ENCODE measurements at places on chromosomes 7 and 10.

- DNase-seq, result no peak
These were observed 313.0 kb upstream of the NPVF start for GRCh38 chr7:25541094-25541821.

DNA sequence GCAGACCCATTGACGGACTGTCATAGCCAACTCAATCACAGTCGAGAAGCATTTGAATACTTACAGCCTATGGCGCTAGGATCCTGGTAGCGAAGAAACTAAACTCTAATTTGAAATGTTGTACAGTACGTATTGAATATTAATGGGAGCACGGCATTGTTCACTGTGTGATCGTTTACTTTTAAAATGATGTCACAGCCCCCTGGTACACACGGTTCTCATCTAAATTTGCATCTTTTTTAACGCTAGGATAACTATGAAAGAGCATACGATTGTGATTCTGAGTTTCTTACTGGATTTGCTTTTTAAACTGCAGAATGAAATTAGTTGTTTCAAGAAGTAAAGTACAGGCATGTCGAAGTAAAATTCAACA lies 895 bp upstream of the NAPEPLD start:
- no peak for DNase-seq

DNA sequence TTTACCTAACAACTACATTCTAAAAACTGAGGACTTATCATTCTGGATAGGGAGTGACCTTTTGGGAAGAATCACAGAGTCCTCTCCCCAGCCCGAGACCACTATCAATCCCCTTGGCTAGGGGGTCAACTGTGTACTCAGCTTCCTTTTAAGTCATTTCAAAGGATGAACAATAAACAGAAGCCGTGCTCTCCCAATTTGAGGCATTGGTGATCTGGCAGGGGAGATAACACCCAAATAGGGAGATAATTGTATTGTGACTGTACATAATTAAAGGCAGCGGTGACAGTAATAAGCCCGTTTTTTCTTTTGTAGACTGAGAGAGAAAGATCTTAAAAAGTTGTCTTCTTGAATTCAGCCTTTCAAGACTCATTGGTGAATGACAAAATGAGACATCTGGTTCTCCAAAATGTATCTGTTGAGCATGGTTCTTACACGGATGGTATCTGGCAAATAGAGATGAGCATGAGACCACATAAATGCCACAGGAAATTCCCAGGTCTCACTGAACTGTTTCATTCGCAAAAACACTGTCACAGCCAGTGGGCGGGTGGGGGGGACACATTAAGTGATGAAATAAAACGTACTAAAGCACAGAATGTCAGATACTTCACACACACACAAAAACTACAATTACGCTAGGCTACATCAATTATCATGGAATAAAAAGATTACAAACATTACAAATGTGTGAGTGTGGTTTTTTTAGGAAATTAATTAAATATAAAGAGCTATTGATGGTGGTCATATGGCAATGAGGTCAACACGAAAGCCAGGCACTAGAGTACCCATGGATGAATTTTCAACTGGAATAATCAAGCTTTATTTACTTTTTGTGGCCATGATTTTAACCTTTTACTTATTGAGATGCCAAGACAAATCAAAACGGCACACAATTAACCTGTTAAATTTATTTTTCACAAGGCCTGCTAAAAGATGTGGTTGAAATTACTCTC lies 108.4 kb downstream of the HIPK2 start:
- DNase-seq, result no peak

DNA sequence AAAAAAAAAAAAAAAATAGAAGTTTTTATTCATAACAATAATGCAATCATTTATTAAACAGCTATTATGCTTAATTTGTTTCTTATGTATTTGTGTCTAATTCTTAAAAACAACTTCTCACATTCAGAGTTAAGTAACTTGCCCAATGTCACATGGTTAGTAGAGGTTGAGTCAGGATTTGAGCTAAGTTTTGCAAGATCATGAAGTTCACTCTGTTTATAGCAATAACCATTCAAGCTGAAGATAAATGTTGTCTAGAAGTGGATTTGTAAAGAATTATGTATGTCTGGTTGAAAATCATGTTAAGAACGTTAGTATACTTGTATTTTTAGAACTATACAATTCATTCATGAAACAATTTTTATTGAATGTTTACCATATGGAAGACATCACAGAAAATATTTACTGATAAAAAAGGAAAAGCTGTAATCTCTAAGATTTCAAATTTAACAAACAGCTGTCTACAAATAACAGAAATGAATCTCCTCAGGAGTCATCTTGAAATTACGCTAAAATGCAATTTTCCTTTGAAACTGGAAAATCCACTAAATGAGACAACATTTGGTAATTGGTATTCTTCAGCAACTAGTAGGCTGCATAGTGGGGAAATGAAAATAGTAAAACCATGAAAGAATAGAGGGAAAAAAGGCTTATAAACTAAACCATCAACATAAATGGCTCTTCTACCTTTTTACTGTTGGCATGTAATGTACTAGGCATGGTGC lies 70.5 kb upstream of the AHR start:
- no peak for DNase-seq

- no peak for DNase-seq
These were observed 152.7 kb downstream of the GLI3 start for GRCh38 chr7:42084263-42084662.

DNA sequence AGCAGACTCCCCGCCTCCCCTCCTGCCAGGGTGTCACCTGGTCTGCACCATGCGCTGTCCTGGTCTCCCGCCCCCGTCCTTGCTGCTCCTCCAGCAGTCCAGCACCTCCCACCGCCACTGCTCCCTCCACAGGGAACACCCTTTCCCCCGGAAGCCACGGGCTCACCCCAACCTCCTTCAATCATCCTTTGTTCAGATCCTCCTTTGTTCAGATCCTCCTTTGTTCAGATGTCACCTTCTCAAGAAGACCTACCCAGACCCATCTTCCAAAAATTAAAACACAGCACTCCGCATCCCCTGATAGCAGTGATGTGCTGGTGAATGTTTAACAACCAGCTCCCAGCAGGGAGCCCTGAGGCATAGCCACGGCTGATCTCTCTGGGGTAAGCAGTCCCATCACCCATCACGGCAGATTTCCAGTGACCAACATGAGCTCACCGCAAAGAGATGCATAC lies 237.7 kb downstream of the USP6NL start:
- no peak for DNase-seq

DNA sequence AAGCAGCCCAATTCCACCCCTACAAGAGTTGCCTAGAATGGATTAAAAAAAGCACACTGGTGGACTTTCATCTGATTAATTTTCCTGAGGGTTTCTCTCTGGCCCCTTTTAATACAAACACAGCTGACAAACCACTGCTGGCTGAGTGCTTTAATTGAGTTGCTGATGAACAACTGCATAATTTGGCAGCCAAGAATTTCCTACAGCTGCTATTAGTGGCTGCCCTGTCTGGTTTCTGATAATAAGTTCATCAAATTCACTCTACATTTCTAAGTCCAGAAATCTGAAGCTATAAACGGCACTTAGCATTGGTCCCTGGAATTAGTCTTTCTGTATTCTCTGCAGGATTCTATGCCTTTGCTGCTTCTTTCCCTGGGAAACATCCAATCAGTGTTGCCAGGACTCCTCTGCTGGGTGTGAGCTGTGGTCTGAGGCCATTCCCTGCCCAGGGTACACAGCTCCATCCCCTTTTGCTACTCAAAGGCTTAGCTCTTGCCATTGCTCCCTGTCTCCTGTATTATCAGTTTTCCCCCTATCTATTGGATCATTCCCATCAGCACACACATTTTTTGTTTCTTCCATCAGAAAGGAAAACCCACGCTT lies 110.6 kb downstream of the LSM5 start:
- no peak for DNase-seq

GRCh38 chr7:81583882-81584533 lies 185.8 kb downstream of the HGF start:
- no peak for DNase-seq

- DNase-seq, result no peak
These were observed 273.0 kb downstream of the CCDC3 start for GRCh38 chr10:12728494-12728893.

GRCh38 chr7:70035955-70036354 lies 437.7 kb downstream of the AUTS2 start:
- DNase-seq, result no peak

DNA sequence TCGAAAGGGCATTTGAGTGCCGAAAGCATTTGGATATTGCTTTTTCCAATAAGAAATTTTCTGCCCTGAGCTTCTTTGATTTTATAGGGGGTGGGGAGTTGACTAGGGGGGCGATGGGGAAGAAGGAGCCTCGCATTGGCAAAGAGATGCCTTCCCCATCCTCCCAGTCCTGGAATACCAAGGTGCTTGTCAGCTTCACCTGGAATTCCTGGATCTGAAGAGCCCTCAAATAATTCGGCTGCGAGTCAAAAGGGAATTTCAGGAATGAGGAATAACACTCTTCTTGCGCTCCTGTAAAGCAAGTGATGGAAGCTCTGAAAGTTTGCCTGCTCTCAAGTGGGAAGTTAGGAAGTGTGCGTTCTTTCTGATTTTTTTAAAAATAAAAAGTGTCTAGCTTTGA lies 7.3 kb downstream of the NXPH1 start:
- no peak for DNase-seq

DNA sequence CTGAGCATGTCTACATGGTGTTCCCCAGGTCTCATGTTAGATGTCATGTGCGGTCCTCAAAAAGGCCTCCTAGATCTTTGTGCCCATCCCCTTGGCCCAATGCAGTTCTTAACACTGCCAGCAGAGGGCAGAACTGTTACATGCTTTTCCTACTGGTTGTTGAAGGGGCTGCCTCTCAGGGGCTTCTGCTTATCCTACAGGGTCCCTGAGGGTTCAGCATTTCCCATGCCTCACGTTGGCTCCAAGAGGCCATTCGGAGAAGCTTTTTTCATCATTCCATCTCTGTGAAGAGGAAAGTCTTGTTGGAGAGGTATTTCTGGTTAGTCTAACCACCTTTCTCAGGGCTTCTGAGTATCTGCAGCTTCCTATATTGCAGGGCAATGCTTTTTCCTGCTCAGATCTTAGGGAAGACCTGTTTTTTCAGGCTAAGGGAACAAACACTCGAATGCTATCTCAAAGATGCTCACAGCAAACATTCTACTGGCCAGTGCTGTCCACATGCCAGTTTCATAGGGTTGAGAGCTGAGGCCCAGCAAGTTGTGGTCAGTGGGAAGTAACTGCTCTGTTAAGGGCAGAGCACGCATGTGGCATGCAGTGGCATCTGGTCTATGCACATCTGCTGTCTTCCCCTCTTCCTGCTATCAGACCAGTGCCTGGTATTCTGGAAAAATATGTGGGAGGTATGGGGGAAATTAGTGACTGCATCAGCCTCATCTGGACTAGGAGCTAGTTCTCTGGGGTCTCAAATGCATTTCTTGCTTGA lies 31.5 kb downstream of the MBL2 start:
- no peak for DNase-seq

DNA sequence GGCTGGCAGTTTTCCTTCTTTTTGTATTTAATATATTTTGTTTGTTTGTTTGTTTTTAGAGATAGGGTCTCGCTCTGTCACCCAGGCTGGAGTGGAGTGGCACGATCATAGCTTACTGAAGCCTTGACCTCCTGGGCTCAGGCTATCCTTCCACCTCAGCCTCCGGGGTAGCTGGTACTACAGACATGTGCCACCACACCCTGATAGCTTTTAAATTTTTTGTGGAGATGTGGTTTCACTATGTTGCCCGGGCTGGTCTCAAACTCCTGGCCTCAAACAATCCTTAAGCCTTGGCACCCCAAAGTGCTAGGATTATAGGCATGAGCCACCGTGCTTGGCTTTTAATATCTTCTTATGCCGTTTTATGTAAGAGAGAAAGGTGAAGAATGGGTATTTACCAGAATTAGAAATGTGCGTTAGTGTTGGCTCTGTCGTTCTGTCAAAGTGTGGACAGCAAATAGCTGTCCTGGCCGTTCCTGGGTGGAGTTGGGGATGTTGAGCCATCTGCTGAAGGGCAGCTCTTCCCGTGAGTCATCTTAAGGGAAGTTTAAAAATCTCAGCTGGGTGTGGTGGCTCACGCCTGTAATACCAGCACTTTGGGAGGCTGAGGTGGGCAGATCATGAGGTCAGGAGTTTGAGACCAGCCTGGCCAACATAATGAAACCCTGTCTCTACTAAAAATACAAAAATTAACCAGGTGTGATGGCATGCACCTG lies 14.8 kb downstream of the OGDH start:
- no peak for DNase-seq

GRCh38 chr7:150994141-150994837 lies 3.5 kb downstream of the NOS3 start:
- DNase-seq, result no peak

GRCh38 chr10:99534939-99535763 lies 2.4 kb downstream of the NKX2-3 start:
- no peak for DNase-seq

- no peak for DNase-seq
These were observed 521.8 kb upstream of the DPP6 start for GRCh38 chr7:153530441-153530840.

- DNase-seq, result no peak
These were observed 172.5 kb upstream of the CELF2 start for GRCh38 chr10:10845185-10845584.

DNA sequence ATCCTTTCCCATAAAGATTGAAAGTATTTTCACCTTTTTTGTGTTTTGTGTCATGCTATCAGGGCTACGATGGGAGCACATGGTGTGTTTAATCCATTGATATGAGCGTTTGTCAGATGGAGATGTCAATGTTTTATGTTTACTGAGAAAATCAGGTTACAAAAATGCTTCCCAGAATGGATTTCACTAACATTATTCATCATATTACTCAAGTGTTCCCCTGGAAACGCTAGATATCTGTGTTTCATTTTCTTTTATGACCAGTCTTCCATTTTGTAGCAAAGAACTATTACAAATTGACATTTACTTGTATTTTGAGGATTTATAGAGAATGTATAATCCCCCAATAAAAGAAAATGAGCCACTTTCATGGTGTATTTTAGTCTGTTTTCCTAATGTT lies 293.5 kb upstream of the AKR1E2 start:
- no peak for DNase-seq

DNA sequence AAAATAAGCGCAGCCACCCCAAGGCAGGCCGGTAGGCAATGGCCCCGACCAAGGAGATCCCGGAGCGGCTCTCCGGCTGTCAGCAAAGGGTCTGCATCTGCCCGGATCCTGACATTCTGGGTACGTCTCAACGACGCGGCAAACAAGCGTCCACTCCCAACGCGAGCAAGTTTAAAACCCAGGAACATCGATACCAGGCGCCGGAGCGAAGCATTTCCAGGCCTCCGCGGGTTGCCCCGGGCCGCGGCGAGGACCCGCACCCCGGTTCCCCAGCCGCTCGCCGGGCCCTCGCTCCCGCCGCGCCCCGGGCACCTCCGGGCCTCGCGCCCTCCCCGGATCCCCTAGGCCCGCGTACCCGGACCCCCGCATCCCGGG lies 453 bp downstream of the URGCP start:
- no peak for DNase-seq

GRCh38 chr10:75403144-75403938 lies 1.8 kb upstream of the ZNF503 start:
- no peak for DNase-seq
